Stimulated activated CD8-positive, alpha-beta memory T cell treated with anti-CD3 and anti-CD28 coated beads, Interleukin-15, amount 100 ng/mL, for 24 hours (primary cell): ENCODE measurements at places on chromosomes 4 and X.

DNA sequence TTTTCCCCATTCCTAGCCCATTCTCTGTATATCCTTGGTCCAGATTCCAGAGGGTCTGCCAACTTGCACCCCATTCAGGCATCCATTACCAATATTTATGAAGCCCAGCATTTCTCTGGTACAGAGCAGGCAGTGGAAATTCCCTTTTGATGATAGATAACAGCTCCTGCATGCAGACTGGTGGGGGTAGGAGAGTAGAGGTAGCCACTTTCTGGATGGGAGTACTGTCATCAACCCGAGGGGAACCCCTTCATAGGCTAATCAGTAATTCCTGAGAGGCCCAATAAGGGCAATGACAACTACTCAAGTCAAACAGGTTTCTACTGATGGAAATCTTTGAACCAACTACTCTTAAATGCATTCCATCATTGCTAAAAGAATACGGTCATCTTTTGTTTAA is 63.7 kb downstream of the COL25A1 start:
- no peak for DNase-seq

DNA sequence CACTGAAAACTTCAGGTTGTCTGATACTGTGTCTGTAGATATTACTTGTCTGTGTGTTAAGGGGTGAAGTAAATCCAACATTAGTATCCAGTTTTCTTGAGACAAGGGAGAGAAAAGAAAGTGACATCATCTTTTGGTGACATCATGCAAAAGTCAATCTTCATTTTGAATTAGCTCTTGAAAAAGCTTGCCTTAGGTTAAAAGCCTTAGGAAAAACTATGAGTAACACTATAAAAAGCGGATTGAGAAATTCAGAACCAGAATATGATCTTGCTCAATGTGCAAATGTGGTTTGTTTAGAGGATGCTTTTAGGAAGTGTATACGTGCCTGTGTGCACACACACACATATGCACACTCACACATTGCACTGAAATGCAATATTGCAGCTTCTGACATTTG is 345.8 kb upstream of the CASK start:
- DNase-seq: no peak

- DNase-seq: no peak
These were observed 95.7 kb downstream of the ANK2 start for GRCh38 chr4:113145147-113145518.

DNA sequence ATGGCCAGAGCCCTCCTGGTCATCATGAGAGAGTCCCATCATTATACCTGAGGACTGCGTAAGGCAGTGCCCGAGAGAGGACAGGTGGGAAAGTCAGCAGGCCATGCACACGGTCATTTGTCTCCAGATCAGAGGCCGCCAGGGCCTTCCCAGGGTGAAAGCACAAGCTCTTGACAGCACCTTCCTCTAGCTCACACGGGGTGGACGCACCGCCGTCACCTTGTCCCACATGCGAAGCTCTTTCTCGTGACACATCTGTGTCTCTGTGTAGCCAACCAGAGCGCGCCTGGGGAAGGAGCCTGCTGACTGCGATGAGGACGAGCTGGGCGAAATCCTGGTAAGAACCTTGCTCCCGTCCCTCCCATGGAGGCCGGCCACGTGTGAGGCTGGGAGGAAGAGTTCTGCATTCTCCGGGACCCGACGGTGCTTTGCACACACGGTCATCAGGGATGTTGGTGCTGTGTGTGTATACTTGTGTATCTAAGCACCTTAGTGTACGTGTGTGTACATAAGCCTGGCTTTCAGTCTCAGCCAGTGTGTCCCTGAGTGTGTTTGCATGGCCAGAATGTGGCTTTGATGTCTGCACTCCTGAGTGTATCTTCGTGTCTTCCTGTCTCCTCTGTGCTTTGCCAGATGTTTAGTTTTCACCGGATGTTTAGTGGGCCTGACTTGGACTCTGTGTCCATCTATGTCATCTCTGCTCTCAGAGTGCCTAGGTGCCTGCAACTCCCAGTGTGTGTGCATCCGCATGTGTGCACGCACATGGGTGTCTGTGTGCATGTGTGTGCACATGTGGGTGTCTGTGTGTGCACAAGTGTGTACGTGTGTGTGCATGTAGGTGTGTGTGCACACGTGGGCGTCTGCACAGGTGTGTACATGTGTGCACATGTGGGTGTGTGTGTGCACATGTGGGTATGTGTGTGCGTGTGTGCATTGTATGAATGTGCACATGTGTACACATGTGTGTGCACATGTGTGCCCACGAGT is 15.1 kb downstream of the ATP5ME start:
- no peak for DNase-seq

DNA sequence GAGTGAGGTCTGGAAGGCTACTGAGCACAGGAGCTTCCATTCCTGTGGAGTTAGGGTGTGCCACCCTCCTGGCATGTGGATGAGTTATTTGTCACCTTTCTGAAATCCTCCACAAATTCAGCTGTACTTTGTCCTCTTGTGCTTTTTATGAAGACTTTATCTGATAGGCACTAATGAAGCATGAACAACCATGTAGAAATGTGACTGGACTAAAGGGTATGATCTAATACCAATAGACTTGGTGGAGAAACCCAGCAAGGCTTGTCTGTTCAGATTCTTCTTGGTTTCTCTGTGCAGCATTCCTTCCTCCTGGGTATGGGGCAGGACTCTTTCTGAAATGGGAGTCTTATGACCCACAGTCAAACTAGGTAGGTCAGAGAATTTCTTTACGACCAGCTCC is 9.6 kb downstream of the NBDY start:
- DNase-seq: no peak

- no peak for DNase-seq
These were observed 53.2 kb upstream of the RBMX start for GRCh38 chrX:136933611-136934145.

DNA sequence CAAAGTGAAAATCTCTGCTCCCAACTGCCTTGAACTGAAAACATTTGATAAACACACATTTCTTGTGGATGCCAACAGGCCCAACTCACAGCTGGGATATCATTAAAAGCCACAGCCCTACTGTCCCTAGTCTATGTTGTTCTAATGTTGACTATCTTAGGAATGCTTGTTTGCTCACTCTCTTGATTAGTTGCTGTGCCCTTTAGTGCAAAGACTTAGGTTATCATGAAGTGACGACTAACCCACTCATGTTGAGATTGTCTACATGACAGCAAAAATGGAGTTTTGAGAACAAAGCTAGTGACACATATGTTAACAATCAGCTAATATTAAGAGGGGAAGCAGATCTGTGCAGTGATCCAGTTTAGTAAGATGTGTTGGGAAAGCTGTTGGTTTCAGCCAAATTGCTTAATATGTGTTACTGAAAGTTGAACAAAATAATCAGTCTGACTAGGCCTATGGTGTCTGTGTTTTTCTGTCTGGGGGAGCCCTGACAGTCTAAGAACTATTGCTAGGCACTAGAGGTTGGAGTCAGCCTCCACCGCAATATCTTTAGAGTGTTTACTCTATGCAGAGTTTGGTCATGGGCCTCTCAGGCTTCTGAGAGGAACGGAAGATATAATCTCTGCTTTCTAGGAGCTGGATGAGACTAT is 125.5 kb downstream of the ATG4A start:
- DNase-seq: no peak

DNA sequence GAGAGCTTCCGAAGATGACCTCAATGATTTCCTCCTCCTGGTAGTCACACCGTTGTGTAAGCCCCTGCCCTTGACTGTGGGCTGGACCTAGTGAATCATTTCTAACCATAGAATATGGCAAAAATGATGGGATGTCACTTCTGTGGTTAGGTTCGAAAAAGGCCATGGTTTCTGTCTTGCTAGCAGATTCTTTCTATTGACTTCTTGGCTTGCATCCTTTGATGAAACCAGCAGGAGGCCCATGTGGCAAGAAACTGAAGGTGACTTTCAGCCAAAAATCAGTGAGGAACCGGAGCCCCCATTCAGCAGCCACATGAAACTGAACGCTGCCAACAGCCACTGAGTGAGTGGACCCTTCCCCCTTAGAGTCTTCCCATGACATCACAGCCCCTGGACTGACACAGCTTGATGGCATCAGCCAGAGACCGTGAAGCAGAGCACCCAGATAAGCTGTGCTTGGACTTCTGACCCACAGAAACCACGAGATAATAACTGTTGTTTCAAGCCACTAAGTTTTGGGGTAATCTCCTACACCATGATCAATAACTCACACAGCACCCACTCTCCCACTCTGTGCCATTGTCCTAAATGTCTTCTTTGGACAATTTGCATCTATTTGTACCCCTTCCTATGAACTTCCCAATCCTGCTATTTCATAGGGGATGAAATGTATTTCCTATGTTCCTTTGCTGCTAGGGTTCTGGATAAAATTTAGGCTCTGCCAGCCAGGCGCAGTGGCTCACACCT is 148.0 kb upstream of the STX18 start:
- DNase-seq: no peak

DNA sequence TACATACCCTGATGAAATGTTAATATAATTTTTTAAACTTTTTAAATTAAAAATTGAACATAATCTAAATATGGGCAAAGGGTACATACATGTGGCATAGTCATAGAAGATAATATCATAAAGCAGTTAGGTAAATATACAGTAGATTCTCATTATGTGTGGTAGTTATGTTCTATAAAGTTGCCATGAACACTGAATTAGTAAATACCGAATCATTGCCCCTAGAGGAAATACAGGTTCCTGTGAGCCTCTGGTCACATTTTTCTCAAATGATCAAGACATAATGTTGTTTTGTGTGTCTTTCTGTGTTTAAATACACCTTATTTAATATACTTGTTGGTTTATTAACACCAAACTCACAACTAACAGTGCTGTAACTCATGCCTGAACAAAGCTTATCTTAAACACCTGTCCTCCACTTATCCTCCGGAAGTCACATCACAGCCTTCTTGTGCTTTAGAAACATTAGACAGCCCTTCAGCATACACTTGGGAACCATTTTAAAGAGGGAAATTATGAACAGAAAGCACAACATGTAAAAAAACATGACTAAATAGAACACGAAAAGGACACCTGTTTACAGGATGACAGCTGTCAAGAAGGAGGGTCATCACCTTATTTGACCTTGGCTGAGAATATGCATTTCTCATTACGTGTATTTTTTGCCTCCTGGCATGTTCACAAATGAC is 169.4 kb upstream of the NAP1L5 start:
- DNase-seq: no peak

DNA sequence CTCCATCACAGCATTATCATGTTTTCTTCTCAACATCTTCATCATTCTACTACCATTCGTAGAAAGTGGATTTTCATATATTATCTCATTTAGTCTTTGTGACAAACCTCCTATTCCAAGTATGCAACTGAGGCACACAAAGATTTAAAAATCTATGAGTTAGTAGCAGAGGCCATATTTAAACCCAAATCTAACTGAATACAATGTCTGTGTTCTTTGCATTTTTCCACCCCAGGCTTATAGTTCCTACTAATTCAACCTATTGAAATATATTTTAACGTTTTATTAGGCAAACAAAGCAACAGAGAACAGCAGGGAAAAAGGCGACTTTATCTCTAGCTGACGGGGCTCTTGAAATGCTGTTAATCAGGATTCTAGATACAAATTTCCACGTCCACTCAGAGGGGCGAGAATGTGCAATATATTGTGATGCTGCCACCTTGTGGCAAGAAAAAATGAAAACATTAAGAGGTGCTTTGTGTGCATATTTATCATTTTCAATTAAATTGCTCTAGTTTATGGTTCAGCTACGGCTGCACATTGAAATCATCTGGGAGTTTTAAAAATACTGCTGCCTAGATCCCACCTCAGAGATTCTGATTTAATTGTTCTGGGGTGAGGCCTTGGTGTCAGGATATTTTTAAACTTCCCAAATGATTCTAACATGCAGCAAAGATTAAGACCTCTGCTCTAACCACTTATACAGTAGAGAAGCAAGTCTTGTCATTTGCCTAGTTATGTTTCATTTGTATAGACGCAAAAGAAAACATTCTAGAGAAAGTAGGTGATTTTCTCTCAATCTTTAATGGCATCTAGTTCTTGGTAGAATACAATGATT is 315.9 kb downstream of the MAPK10 start:
- DNase-seq: no peak

DNA sequence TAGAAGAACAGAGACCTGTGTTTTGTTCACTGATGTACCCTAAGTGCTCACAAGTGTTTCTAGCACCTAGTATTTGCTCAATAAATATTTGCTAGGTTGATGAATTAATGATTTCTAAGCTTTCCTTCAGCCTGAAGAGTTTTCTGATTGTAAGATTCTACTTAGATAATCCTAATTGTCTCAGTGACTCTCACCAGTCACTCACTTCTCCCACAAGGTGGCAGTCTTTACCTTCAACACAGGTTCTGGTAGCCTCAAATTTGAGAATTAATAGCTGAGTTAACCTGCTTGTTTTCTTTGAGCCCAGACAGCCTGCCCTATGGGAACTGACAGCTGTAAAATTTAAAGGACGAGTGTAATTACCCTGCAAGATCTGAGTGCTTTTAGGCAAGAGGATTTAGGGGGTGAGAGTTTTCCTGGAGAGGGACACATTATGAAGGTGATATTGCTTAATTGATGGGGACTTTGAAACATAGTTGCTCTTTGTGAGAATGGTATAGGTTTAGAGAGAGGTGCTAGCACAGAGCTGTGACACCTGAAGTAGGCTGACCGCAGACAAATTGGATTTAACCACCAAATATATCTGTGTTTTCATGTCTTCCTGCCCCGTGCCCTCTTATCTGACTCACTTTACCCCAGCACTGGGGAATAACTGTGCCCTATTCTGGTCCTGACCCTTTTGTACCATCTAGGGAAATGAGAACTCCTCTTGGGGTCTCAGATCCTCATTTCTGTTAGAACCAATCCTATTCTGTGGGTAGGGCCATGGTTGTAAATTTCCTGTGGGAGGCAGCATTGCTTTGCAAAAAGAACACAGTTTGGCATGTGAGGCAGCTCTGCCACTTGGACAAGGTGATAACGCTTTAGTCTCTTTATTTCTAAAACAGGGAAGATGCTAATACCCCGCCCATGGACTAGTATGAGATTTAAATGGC is 27.7 kb downstream of the CD38 start:
- DNase-seq: no peak

DNA sequence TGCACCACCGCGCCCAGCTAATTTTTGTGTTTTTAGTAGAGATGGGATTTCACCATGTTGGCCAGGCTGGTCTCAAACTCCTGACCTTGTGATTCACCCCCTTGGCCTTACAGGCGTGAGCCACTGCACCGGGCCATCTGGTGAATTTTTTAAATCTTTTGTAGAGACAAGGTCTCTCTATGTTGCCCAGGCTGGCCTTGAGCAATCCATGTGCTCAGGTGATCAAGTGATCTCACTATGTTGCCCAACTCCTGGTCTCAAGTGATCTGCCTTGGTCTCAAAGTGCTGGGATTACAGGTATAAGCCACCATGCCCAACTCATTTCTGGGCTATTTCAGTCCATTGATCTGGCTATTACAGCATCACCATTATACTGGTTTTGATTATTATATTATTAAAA is 22.2 kb upstream of the GALNT7 start:
- no peak for DNase-seq

- no peak for DNase-seq
These were observed 15.2 kb downstream of the GUCY1B1 start for GRCh38 chr4:155774033-155774432.

GRCh38 chrX:46599051-46599560 is 25.5 kb downstream of the CHST7 start:
- no peak for DNase-seq

- DNase-seq: no peak
These were observed 18.7 kb downstream of the RNF4 start for GRCh38 chr4:2487632-2488031.

- no peak for DNase-seq
These were observed 160.3 kb downstream of the SHOX start for GRCh38 chrX:790783-791360.

GRCh38 chrX:15350329-15350996 is 15.1 kb upstream of the PIGA start:
- DNase-seq: no peak
